ENCODE measurements at places on chromosomes 7 and 10. TPM values are rescaled to one million over a fixed set of nuclear protein-coding genes. Genes with fewer than 3 reads are reported as not detected.

DNA sequence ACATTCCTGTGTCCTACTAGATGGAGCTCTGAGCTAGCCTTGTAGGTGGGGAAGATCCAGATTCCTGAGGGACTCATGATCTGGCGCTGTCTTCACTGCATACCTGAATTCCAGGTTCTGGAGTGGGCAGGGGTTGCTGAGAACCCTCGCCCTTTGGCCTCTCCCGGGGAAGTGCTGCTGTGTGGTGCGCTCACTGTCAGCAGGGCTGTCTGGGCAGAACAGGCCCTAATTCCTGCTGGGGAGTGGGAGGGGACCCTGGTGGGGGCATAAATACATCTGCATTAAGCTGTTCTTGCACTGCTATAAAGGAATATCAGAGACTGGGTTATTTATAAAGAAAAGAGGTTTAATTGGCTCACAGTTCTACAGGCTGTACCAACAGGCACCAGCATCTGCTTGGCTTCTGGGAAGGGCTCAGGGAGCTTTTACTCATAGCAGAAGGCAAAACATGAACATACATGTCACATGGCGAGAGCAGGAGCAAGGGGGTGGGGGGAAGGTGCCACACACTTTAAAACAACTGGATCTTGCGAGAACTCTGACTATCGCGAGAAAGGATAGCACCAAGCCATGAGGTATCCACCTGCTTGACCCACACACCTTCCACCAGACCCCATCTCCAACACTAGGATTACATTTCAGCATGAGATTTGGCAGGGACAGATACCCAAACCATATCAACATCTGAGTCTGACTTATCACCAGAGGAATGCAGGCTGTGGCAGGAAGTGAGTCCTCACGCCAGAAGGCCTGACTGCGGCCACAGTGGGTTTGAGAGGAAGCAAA is 115.0 kb downstream of the ADCY1 start:
- no peak for DNase-seq

DNA sequence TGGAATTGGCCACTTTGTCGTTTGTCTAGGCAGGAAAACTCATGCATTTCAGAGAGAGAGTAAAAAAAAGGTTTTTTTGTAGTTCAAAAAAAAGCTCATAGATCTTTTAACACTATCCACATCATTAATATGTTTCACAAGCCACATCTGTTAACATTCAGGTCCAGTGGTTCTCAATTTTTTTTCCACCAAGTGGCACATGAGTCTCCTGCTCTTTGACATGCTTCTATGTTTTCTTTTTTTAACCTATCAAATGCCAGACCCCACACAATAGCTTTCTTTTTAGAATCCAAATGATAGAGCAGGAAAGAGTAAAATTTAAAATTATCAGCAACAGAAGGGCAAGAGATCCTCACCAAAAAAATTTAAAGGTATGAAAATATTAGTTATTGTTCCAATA is 20.3 kb downstream of the NOD1 start:
- DNase-seq = no peak

MRLN gene
- total RNA-seq = not detected

SLC26A5 gene
- total RNA-seq = not detected

HOXA13 gene
- total RNA-seq = not detected

GRCh38 chr10:108204528-108205305 is 1040.2 kb upstream of the SORCS1 start:
- no peak for DNase-seq

All from chondrocyte (in vitro differentiated cells).